ENCODE measurements at places on chromosomes 1 and 21.
A peak's percentile ranks its signal among the peaks of the same experiment; 100 is the strongest.

DNA sequence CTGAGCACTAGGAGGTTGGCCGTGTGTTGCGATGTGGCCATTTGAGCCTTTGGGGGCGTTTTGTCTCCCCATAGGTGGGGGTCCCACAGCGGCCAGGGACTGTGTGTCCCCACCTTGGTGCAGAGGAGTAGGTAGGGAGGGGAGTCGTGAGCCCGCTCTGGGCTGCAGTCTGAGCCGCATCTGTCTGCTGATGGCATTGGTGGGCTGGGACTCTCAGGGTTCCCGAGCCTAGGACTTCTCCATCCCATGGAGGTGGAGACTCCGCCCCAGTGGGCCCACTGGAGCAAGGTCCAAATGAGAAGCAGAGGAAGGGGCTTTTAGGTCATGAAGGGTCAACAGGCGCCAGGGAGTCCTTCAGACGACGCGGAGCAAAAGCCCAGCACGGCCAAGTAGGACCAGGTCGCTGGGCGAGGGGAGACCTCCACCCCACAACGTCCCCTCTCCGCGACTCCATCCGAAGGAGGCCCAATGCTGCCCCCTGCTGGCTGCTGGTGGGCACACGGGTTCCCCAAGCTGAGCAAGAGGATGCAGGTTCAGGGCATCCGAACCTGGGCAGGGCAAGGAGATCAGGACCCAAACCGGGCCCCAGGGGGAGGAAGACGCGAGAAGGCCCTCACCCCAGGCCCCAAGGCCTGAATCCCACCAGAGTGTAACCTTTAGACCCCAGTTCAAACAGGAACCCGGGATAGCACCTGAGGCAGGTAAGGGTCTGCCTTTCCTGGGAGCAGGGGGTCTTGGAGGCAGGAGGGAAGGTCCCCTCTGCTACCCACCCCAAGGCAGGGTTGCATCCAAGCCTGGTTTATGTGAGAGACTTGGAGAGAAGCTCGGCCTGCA lies 14.9 kb downstream of the TTC34 start:
- DNase-seq: peak; percentile 60

DNA sequence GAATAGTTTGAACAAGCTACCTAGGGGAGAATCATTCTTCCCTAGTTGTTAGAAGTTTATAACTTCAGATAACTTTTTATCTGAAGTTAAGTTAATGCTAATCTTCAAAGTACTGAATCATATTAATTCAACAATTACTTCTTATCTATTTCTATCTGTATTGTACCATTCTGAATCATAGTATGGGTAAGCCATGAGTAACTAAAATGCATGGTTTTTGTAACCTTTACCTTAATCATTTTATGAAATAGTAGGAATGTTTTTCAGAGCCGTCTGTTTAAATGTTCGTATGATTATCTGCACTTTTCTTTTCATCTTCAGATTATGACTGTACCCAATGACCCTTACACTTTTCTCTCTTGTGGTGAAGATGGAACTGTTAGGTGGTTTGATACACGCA lies 50.3 kb upstream of the MPC2 start:
- no peak for DNase-seq

DNA sequence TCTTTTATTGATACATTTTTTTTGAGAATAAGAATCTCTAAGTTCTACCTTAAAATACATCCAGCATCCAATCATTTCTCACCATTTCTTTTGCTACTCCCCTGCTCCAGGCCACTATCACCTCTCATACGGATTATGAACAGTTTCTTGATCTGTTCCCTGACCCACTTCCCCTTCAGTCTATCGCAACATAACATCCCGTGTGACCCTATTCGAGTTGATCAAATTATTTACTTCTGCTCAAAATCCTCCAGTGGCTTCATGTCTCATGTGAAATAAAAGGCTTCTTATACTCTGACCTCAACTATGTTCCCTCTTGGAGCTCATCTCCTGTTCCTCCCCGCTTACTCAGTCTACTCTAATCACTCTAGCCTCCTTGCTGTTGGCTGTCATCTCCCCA lies 5.2 kb downstream of the ALG14 start:
- DNase-seq: no peak

DNA sequence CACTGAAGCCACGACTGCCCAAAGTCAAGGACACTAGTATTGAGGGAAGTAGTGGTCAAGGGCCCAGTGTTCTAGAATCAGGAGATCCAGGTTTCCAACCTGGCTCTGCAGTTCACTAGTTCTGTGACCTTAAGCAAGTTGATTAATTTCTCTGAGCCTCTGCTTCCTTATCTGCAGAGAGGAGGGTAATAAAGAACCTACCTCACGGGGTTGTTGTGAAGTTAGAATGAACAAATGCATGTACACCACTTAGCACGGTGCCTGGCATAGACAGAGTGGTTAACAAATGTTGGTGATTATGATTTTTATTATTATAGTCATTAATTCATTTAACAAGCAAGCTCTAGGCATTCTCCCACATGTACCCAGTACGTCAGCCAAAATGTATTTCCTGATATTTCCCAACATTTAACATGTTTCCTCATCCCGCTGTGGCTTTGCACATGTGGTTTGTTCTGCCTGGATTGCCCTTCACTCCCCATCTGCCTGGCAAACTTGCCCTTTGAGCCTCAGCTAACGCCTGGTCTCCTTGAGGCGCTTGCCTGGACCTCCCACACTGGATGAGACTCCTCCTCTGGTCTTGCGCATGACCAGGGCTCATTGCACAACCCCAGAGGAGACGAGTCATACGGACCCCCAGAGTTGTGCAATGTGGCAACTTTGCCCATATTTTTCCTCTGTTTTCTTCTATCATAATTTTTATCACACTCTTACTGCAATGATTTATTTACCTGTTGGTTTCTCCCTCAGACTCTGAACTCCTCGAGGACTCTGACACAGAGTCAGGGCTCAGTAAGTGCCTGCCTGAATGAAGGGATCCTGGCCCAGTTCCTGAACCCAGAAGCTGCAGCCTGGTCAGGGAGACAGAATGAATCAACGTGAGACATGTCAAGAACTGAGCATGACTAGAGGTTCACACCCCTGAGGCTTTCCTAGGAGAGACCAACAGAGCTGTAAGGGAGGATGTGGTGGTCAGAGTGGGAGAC lies 20.7 kb upstream of the MFSD2A start:
- DNase-seq: no peak

- no peak for DNase-seq
Measured at GRCh38 chr1:179785031-179785431, 41.9 kb downstream of the FAM163A start.

DNA sequence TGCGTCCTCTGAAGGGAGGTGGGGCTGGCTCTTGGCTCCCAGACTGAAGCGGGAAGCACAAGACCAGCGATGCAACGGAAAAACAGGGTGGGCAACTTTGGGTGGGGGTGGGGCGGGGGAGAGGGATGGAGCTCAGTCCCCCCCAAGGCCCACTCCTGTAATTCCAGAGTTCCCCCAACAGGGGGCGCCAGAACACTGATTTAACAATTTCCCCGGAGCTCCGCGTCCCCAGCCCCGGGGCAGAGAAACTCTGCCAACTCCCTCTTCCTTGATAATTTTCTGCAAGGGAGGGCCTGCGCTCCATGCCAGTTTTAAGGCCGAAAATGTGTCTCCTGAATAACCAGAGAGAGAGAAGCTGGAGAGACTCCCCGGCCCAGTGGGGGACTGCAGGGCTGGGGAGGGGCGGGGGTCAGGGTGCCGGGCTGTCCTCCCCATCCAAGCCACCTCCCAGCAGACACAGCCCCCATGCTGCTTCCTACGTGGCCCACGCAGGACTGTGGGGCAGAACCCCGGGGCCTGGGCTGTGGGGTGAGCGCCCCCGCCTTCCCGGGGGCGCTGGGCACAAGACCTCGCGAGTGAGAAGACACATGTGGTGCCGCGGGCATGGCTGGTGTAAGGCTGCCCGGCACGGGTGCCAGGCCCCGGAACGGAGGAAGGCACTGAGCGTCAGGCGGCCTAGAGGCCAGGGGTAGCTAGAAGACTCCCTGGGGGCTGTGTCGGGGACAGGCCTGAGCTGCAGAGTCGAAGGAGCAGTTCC lies 51.4 kb downstream of the KIF21B start:
- peak; percentile 59 for DNase-seq

DNA sequence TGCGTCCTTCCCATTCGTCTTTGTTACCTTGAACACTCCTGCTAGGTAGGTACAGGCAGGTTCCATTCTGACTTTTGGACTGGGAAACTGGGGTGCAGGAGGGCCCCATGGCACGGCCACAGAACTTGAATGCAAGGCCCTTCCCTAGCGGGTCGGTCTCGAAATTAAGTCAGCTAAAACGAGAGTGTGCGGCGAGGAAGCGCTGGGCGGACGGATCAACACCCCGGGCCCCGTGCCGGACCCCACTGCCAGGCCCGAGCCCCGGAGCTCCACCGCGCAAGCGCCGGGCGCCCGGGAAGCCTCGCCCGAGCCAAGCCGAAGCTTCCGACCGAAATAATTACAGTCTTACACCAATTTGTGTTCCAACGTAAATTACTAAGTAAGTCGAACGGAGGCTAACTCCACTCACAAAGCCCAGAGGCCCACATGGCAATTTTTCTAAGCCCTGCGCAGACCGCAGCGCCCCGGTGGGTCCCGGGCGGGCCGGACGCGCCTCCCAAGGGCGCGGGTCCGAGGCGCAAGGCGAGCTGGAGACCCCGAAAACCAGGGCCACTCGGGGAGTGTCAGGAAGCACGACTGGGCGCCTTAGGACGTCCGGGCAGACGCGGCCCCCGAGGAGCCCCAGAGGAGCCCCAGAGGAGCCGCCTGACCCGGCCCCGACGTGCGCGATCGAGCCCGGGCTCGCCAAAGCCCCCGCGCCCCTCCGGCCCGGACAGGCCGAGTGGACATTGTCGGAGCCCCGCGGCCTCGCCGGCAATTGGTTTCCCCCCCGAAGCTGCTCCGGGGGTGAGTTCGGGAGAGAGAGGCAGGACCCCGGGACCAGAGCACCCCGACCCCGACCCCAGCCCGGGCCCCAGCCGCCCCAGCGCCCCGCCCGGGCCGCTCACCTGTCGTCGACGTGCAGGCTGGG lies 624 bp downstream of the RIPK4 start:
- DNase-seq: no peak

GRCh38 chr1:226967665-226968064 lies 27.6 kb downstream of the COQ8A start:
- no peak for DNase-seq

- no peak for DNase-seq
Measured at GRCh38 chr1:58391056-58391455, 155.5 kb downstream of the OMA1 start.

DNA sequence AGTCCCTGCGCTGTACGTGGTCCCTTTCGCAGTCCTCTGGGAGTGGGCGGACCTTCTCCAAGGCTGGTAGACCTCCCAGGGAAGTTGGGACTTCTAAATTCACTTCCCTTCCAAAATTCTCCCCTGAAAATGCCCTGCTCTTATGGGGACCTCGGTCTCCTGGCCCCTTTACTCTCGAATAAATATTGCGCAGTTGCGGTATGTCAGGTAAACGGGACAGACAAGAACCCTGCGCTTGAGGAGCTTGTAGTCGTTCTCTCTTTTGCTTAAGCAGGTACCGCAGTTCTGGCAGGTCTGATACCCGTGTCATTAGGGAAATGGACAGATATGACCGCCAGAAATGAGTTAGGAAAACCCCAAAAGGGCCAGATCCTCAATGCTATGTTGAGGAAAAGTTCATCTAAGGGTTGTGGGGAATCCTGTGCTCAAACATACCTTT lies 561 bp downstream of the KIF2C start:
- no peak for DNase-seq

DNA sequence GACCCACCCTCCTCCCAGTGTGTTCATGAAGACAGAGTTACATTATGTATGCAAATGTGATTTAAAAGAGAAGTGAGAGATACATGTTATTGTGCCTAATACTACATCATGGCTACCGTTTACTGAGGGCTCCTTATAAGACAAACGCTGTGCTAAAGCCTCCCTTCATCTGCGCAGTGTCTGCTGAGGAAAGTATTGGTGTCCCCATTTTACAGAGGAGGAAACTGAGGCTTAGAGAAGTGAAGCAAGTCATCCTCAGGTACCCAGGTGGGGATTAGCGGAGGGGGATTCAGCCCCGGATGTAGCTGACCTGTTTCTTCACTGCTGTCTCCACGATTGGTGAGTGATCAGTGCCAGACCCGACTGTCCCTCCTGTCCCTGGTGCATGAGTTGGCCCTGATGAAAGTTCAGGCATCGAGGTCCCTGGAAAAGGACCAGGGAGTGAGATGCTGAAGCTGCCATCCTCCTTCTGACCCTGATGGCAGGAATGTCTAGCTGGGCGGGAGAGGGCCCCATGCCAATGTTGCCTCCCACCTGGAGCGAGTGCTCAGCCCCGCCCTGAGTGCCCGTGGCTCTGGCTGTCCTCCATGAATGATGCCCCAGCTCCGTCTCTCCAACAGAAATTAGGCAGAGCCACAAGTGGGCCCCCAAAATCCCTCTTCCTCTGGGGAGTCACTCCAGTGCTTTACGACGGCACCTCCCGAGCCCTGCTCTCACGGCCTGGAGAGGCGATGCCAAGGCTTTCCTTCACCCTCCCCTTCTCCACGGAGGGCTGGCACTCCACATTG lies 204.7 kb downstream of the KAZN start:
- no peak for DNase-seq

DNA sequence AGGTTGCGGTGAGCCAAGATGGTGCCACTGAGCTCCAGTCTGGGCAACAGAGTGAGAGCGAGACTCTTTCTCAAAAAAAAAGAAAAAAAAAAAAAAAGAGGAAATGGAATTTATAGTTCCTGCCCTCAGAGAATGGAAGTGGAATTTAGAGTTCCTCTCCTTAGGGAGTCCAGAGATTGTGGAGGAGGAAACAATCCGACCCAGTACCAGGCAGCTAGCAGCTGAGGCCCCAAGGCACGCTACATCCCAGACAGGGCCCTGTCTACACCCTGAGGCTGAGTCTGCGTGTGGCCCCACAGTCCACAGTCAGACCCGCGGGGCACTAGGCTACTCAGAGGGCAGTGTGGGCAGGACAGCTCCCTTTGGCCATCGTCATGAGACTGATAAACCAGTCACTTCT lies 1.9 kb upstream of the MFN2 start:
- DNase-seq: no peak

DNA sequence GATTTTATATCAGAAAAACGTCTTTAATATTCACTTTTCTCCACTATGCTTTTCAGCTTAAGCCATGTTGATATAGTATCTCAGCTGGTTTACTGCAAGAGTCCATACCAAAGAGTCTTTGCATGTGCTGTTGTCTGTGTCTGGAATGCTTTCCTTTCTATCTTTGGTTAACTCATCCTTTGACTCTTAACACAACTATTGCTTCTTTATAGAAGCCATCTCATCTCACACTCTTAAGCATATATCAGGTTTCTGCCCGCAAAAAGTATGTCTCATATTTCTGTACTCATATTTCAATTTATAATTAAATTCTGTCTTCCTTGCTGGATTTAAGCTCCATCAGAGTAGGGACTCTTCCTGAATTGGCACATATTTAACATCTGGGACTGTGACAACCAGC lies 220.9 kb upstream of the KCNK2 start:
- no peak for DNase-seq
